Right lobe of liver (tissue), 6 donors: ENCODE measurements at places on chromosomes 2 and 18. TPM values are rescaled to one million over a fixed set of nuclear protein-coding genes. Genes with fewer than 3 reads are reported as not detected.

DNA sequence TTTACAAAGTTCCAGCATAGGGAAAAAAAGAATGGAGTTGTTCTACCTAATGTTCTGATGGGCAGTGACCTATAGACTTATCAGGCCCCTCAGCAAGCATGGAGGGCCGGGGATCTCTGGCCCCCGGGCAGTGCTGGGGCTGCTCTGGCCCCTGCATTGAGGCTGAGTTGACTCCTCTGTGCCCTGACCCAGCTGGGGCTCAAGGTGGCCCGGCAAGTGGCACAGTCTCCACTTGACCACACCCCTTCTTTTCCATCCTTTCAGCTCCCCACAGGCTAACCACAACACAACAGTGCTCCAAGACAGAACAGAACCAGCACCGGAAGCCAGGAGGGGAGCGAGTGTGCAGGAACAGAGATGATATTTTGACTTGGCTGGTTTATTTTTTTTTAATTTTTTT is 19.9 kb downstream of the TOGARAM2 start:
- DNase-seq = no peak
- H3K27ac ChIP-seq = no peak overlapping the region

GRCh38 chr18:63363951-63364350 is 3.1 kb downstream of the KDSR start:
- no peak for DNase-seq
- no peak overlapping the region for H3K27ac ChIP-seq
- H3K36me3 ChIP-seq = peaks cover 29% of the 10 kb centered on the region
- H3K4me1 ChIP-seq = peaks cover 18% of the 10 kb centered on the region

- H3K4me1 ChIP-seq = no peaks in the 10 kb centered on the region
- peak overlapping the region; percentile 63 for H3K27ac ChIP-seq
- H3K27me3 ChIP-seq = no peaks in the 10 kb centered on the region
- no peak overlapping the region for H3K4me3 ChIP-seq
Measured at GRCh38 chr18:21457179-21457535, 143.3 kb downstream of the ESCO1 start.

The ZBTB7C gene
- total RNA-seq = 1.4 TPM

- H3K36me3 ChIP-seq = no peaks in the 10 kb centered on the region
- H3K27me3 ChIP-seq = no peaks in the 10 kb centered on the region
- peak overlapping the region; percentile 84 for H3K27ac ChIP-seq
- DNase-seq = no peak
Measured at GRCh38 chr2:177296040-177296439, 31.5 kb upstream of the NFE2L2 start.

- no peaks in the 10 kb centered on the region for H3K4me1 ChIP-seq
- H3K27me3 ChIP-seq = no peaks in the 10 kb centered on the region
- no peak overlapping the region for H3K4me3 ChIP-seq
- no peak overlapping the region for H3K27ac ChIP-seq
Measured at GRCh38 chr2:667332-667999, 9.7 kb downstream of the TMEM18 start.

GRCh38 chr18:40957533-40958070 is 997.4 kb upstream of the PIK3C3 start:
- no peak for DNase-seq
- no peaks in the 10 kb centered on the region for H3K4me1 ChIP-seq
- H3K27me3 ChIP-seq = no peaks in the 10 kb centered on the region
- no peak overlapping the region for H3K4me3 ChIP-seq
- H3K36me3 ChIP-seq = no peaks in the 10 kb centered on the region

- H3K27ac ChIP-seq = no peak overlapping the region
- no peaks in the 10 kb centered on the region for H3K27me3 ChIP-seq
- no peak for DNase-seq
- no peaks in the 10 kb centered on the region for H3K36me3 ChIP-seq
- no peaks in the 10 kb centered on the region for H3K4me1 ChIP-seq
Measured at GRCh38 chr18:3793545-3793944, 343.6 kb downstream of the TGIF1 start.

The ATP8B1 gene
- 10.7 TPM for total RNA-seq

GRCh38 chr18:52046842-52047241 is 293.2 kb upstream of the DCC start:
- H3K27ac ChIP-seq = no peak overlapping the region
- H3K4me1 ChIP-seq = no peaks in the 10 kb centered on the region
- no peak for DNase-seq
- no peaks in the 10 kb centered on the region for H3K36me3 ChIP-seq
- H3K4me3 ChIP-seq = no peak overlapping the region

The AKAIN1 gene
- total RNA-seq = not detected

DNA sequence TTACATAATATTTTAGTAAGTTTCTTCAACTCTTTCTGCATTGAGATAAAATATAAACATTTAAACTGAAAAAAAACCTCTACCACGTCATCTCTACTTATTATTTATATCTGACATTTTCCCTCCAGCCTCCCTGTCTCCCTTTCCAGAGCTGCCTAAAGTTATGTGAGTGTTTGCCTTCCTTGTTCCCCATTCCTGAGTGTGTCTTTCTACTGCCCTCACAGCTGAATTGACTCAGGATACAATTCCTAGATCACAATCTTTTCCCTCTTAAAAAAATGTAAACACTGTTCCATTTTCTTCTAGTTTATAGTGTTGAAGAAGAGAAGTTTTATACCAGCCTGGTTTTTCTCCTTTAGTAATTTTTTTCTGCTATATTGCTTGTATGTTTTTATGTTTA is 5.3 kb downstream of the TRPM8 start:
- H3K4me3 ChIP-seq = no peak overlapping the region
- no peaks in the 10 kb centered on the region for H3K36me3 ChIP-seq
- H3K27ac ChIP-seq = no peak overlapping the region

- H3K27me3 ChIP-seq = no peaks in the 10 kb centered on the region
- H3K4me3 ChIP-seq = no peak overlapping the region
- no peak for DNase-seq
- no peaks in the 10 kb centered on the region for H3K4me1 ChIP-seq
Measured at GRCh38 chr2:217641960-217642359, 360.8 kb downstream of the TNS1 start.

DNA sequence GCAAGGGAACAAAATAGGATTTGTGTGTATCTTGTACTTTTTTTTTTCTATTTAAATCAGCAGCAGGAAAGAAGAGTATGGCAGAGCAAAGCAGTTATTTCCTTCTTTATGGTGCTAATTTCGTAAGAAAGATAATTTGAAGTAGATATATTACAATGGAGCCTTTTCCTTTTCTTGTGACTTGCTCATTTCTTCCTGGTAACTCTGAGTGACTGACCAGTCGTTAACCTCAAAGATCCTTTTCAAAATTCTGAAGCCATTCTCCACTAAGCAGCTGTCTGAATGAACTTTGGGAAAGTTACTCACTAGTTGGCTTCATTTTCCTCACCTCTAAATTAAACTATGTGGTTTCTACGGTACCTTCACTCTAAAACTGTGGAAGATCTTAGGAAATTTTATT is 24.6 kb downstream of the AFTPH start:
- no peaks in the 10 kb centered on the region for H3K27me3 ChIP-seq
- H3K4me1 ChIP-seq = no peaks in the 10 kb centered on the region
- no peak for DNase-seq
- H3K36me3 ChIP-seq = no peaks in the 10 kb centered on the region
- no peak overlapping the region for H3K4me3 ChIP-seq

DNA sequence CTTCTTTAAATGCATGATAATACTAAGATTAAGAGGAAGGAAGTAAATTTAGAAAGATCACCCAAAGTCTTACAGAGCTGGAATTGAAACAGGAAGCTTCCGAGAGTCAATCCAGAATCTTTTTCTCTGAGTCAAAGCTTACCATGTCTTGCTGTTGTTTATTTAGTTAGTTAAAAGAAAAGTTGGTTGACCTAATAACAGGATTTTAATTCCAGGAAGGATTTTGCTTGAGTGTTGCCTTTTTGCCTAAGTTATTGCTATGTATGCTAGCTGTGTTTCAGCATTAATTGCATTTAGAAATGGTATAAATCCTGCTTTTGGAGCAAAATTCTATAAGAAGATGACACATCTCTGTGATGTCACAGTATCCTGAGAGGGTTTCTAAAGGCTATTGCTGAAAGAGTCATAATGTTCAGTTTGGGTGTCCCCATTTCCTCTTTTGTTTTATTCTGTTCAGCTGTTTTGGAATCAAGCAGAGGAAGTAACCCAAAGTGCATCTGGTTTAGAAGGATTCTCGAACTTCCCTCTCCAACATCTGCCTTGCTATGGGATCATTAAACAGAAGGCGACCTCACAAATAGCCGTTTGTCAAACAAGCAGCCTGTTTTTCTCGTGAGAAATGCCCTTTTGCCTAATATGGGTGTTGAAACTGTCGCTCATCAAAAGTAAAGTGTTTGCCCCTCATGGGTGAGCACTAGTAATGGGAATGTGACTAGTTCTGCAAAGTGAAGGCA is 271.5 kb upstream of the MMADHC start:
- no peak for DNase-seq
- no peaks in the 10 kb centered on the region for H3K36me3 ChIP-seq
- H3K4me3 ChIP-seq = no peak overlapping the region
- no peak overlapping the region for H3K27ac ChIP-seq
- no peaks in the 10 kb centered on the region for H3K27me3 ChIP-seq
- no peaks in the 10 kb centered on the region for H3K4me1 ChIP-seq

The DSG4 gene
- not detected for total RNA-seq

- DNase-seq = no peak
- no peaks in the 10 kb centered on the region for H3K4me1 ChIP-seq
- H3K4me3 ChIP-seq = no peak overlapping the region
- no peaks in the 10 kb centered on the region for H3K27me3 ChIP-seq
- no peaks in the 10 kb centered on the region for H3K36me3 ChIP-seq
Measured at GRCh38 chr2:156457523-156458517, 21.6 kb downstream of the GPD2 start.

The NXPH2 gene
- not detected for total RNA-seq

DNA sequence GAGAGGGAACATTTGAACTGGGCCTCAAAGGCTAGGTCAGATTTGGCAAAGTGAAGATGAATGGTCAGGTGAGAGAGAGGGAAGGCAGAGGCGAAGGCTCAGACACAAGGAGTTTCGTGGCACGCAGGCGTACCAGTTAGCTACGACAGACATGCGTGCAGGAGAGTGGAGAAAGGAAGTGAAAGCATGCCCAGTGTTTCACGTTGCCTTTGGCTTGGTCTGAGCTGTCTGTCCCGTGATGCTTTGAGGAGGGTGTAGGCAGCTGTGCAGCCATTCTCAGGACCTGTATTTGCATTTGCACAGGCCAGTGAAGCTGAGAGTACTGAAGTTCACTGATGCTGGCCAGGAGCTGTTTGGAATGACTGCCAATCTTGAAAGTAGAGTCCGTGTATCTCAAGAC is 69.5 kb downstream of the HNRNPLL start:
- H3K27ac ChIP-seq = no peak overlapping the region
- H3K4me3 ChIP-seq = no peak overlapping the region
- no peaks in the 10 kb centered on the region for H3K4me1 ChIP-seq
- H3K27me3 ChIP-seq = no peaks in the 10 kb centered on the region

The SPP2 gene
- total RNA-seq = 177 TPM

The KRTCAP3 gene
- total RNA-seq = 3.2 TPM

- H3K4me3 ChIP-seq = no peak overlapping the region
- no peak overlapping the region for H3K27ac ChIP-seq
- no peaks in the 10 kb centered on the region for H3K36me3 ChIP-seq
- H3K4me1 ChIP-seq = no peaks in the 10 kb centered on the region
Measured at GRCh38 chr2:129006135-129006886, 687.6 kb upstream of the HS6ST1 start.

DNA sequence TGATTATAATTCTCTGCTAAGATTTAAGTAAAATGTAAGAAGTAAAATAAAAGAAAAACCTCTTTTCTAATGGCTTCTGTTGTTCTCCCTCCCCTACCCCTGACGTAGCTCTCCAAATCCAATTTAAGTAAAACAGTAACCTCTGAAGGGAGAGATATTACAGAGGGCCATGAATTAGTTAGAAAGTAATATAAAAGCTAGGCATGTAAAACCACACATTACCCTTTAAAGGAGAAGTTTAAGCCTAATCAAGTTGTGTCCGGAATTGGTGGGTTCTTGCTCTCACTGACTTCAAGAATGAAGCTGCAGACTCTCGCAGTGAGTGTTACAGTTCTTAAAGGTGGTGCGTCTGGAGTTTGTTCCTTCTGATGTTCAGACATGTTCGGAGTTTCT is 116.9 kb upstream of the SCN7A start:
- H3K4me1 ChIP-seq = no peaks in the 10 kb centered on the region
- peaks cover 4% of the 10 kb centered on the region for H3K27me3 ChIP-seq
- H3K27ac ChIP-seq = no peak overlapping the region
- no peak overlapping the region for H3K4me3 ChIP-seq
- H3K36me3 ChIP-seq = no peaks in the 10 kb centered on the region

The NTSR2 gene
- total RNA-seq = not detected

GRCh38 chr2:74028741-74029140 is 44.0 kb downstream of the TET3 start:
- DNase-seq = no peak
- H3K4me1 ChIP-seq = no peaks in the 10 kb centered on the region
- no peak overlapping the region for H3K27ac ChIP-seq
- H3K27me3 ChIP-seq = no peaks in the 10 kb centered on the region
- H3K4me3 ChIP-seq = no peak overlapping the region

GRCh38 chr18:48274301-48274700 is 134.9 kb downstream of the ZBTB7C start:
- no peaks in the 10 kb centered on the region for H3K36me3 ChIP-seq
- no peak overlapping the region for H3K27ac ChIP-seq
- peaks cover 5% of the 10 kb centered on the region for H3K4me1 ChIP-seq
- no peak overlapping the region for H3K4me3 ChIP-seq

The EFEMP1 gene
- total RNA-seq = 2.4 TPM

The SAG gene
- not detected for total RNA-seq

GRCh38 chr2:7593360-7593759 is 676.1 kb downstream of the RNF144A start:
- H3K27me3 ChIP-seq = no peaks in the 10 kb centered on the region
- no peaks in the 10 kb centered on the region for H3K4me1 ChIP-seq
- no peak overlapping the region for H3K4me3 ChIP-seq
- H3K27ac ChIP-seq = no peak overlapping the region

DNA sequence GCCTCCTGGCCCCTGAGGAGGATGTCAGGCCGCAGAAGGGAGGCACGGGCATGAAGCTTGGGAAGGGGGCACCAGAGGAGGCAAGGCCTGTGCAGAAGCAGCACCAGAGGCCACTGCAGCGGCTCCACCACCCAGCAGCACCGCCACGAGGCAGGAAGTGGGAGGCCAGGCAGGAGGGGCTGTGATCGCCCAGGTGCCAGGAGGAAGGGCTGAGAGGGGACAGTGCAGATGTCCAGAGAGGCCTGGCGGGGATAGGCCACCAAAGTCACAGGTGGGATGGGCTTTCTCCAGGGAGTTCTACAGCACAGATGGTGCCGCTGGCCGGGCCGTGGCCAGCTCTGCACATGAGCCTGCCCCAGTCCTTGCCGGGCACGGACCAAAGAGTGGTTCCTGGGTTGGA is 6.0 kb upstream of the ALPI start:
- no peaks in the 10 kb centered on the region for H3K27me3 ChIP-seq
- H3K36me3 ChIP-seq = no peaks in the 10 kb centered on the region

GRCh38 chr2:2306878-2307277 is 24.2 kb downstream of the MYT1L start:
- no peak overlapping the region for H3K27ac ChIP-seq
- H3K4me1 ChIP-seq = no peaks in the 10 kb centered on the region
- no peaks in the 10 kb centered on the region for H3K36me3 ChIP-seq
- DNase-seq = no peak

The LYG2 gene
- total RNA-seq = not detected

GRCh38 chr2:188425266-188425665 is 133.6 kb downstream of the GULP1 start:
- no peaks in the 10 kb centered on the region for H3K27me3 ChIP-seq
- no peak overlapping the region for H3K4me3 ChIP-seq
- no peaks in the 10 kb centered on the region for H3K36me3 ChIP-seq
- H3K27ac ChIP-seq = no peak overlapping the region
- no peak for DNase-seq
